ENCODE measurements at places on chromosomes 5 and 9.

DNA sequence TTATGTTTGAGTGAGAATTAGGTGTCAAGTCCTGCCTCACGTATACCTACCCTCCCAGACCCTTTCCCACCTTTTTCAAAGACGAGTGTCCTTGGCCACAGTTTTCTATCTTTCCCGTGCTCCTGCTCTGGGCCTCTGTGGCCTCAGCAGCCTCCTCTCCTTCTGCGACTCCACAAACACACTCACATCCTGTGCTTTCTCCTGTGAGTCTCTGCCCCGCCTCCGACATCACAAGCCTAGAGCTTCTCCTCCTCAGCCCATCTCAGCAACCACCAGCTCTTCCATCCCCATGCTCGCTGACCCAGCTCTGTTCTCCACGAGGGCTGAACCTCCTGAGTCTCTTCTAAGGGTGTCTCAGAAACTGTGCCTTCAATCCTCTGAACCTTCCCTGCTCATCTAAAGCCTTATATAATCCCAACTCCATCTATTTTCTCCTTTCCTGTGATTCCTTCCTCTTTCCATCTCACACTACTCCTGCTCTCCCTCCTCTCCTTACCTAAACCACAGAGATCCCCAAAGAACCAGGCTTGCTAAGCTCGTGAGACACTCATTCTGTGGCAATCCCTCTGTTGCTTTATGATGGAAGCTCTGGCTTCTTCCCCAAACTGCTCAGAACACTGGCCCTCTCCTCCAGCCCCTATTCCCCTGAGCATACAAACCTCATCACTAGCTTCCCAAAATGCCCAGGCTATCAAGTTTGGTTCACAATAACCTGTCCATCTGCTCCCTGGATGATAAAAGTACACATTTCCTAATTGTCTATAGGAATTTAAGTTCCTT, 55.2 kb downstream of the RASEF start:
- no peak for DNase-seq

DNA sequence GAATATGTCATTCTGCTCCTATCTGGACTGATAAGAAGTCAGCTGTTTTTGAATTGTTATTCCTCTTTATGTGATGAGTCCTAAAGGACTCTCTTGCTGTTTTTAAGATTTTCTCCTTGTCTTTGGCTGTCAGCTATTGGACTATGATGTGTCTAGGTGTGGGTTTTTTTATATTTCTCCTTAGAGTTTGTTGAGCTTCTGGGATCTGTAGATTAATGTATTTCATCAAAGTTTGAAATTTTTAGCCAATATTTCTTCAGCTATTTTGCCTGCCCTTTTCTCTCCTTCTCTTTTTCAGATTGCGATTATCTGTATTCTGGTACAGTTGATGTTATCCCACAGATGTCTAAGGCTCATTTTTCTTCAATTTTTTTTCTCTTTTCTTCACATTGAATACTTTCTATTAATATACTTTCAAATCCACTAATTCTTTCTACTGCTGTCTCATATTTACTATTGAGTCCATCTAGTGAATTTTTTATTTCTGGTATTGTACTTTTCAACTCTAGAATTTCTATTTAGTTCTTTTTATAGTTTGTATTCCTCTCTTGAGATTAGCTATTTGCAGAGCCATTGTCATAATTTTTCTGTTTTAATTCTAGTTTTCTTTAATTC, 31.1 kb downstream of the RPS23 start:
- DNase-seq, result no peak

DNA sequence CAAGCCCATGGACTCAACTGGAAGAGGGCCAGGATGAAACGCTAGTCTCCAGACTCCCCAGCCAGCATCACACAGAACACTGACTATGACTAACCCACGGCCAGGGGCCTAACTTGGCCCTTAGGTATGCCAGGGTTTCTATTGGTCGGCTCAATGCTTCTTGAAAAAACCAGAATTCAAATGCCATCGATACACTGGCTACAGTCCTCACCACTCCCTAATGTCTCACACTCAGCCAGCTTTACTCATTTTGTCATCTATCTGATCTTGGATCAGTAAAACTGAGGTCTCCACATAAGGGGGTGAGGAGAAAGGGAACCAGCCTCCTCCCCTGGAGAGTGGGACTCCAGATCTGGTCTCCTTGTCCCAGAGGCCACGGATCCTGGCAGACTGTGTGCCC, 59.5 kb upstream of the FUBP3 start:
- DNase-seq, result no peak

GRCh38 chr5:59917121-59917520, 23.6 kb upstream of the PDE4D start:
- no peak for DNase-seq

GRCh38 chr5:65906256-65906655, 20.1 kb upstream of the ERBIN start:
- no peak for DNase-seq

DNA sequence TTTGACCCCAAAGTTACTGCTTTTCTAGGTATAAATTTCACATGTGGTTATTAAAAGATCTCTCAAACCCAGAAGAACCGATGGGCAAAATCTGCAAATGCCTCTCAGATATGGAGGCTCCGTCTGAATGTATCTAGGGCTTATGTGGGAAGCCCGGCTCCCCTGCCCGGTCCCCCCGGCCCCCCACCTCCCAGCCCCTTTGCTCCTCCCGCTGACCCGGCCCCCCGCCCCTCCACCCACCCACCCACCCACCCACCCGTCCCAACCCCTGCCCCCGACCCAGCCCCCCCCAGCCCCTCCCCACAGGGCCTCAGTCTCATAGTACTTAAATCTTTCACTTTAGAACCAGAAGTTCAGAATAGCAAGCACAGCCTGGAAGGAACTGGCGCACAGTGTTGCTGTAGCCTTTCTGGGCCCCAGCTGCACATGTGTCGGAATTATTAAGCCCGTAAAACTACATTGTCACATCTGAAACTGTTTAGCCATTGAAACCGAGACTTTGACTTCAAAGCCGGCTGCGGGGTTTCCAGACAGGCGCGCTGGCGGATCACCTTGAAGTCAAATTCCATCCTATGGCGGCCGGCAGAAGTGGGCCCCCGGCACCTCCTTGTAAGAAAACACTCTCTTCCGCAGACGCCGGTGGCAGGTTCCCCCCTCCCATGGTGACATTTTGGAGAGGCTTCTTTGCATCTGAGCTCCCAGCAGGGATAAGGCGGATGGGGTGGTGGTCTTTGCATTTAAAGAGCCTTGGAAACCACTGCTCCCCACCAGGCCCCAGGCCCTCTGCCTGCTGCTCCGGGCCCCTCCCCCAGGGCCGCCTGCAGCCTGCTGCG, 12.8 kb downstream of the NKD2 start:
- DNase-seq, result no peak

- peak; percentile 73 for DNase-seq
Observed at GRCh38 chr5:57468481-57469163, 14.0 kb downstream of the ACTBL2 start.

- no peak for DNase-seq
Observed at GRCh38 chr9:7009065-7009464, 251.3 kb downstream of the KDM4C start.

DNA sequence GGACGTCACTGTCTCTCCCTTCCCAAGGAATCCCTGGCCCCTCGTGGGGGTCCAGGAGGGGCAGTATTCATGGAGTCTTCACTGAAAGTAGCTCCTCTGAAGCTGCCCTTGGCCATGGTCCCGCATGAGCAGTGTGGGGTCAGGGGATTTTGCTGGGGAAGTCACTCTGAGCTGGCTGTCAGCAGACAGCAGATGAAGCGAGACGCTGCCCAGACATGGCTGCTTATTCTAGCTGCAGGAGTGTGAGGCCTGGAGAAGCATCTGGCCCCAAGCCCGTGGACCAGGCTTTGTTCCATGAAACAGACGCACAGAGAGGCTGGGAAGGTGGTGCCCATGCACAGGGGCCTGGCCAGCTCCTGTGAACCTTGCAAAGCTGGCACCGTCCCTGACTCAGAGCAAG, 21.5 kb upstream of the ASS1 start:
- DNase-seq, result no peak

- DNase-seq, result no peak
Observed at GRCh38 chr9:84270847-84271530, 69.6 kb downstream of the SLC28A3 start.

GRCh38 chr5:150130493-150130922, 25.1 kb downstream of the PDGFRB start:
- DNase-seq, result no peak

DNA sequence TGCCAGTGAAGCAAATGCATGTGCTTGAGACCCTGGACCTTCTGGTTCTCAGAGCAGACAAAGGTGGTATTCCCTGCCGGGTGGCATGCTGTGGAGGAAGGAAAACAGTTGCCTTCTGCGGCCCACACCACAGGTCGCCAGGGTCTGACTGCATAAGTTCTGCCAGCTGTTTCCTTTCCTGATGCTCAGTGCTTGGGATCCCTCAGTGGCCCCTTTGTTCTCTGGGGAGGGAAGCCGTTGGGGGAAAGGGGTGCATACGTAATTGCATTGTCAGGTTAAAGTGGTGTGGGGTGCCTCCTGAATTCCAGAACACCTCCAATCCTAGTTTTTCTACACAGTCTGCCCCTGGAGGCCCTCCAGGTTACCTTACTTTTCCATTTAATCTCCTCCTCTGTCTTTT, 43.1 kb upstream of the SLC2A8 start:
- DNase-seq, result no peak

DNA sequence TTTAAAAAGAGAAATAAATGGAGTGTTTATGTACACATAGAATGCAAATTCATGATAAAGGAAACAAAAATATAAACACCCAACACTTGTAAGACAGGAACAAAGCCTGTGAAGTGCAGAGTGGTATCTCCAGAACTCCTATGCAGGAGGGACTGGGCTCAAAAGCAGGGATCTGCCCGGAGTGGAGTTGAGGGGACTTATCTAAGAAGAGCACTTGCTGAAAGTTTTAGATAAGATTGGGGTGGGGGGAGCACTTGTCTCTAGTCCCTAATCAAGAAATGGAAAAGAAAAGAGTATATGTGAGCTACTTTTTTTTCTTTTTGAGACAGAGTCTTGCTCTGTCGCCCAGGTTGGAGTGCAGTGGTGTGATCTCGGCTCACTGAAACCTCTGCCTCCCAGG, 840.4 kb downstream of the MAT2B start:
- DNase-seq, result no peak

- no peak for DNase-seq
Observed at GRCh38 chr9:124454791-124455443, 4.7 kb downstream of the ADGRD2 start.

DNA sequence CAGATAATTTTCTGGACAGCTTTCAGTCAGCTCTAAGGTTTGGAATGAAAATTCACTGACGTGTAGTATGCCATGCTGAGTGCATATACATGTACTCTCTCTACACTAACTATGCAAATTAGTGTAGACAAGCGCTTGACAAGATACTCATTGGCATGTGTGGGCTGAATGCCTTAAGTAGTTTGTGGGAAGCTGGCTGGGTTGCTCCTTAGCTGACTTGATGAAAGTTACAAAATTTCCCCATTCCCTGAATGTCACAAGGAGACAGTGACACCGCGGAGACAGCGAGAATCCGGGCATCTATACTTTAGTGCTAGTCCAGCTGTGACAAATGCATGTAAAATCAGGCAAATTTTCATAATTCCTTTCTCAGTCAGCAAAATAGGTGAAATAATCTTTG, 51.6 kb upstream of the C5orf46 start:
- DNase-seq, result no peak

- DNase-seq, result no peak
Observed at GRCh38 chr9:642014-642413, 199.5 kb upstream of the DMRT1 start.

DNA sequence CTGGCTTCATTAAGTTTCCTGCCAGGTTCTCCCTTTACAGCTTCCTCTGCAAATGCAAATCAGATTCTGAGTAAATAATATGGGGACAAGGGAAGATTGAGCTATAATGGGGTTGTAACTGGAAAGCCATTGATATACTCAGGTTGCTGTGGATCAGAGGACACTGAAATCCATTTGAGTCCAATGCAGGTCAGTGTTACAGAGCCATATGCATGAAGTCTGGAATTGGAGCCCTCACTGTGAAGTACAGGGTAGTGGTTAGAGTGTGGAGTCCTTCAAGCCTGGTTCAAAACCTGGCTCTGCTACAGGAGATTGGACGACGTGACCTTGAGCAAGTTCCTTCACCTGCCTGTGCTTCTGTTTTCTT, 48.7 kb downstream of the TIMD4 start:
- no peak for DNase-seq

DNA sequence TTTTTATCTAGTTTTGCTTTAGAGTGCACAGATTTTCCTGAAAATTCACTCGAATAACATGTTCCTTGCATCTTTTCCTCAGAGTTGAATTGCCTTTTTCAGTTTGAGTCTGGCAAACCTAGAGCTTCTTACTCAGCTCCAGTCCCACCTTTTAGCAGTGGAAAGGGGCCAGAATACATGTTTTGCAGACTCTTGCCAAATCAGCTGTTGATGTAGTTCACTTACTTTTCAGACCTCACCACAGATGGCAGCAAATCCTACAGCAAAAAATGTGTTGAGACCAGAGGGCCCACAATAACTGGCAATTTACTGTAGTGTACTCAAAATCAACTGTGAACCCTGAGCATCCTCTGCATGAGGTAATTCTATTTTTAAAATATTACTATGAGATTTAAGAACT, 545.2 kb upstream of the ACO1 start:
- DNase-seq, result peak; percentile 47

GRCh38 chr9:30519756-30520155, 1864.7 kb upstream of the ACO1 start:
- peak; percentile 4 for DNase-seq

DNA sequence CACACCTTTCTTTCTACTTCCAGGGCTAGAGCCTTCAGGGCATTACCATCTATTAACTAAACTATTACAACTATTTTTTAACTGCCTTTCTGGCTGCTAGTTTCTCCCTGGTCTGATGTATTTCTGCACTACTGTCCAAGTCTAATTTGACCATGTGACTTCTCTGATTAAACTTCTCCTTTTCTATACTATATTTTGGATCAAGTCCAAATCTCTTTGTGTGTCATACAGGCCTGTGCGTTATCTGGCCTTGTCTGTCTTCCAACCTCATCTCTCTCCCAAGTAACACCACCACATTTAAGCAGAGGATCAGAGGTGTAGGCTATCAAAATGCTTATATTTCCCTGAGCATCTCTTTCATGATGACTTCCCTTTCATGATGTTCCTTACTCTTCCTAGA, 47.2 kb upstream of the OR13F1 start:
- no peak for DNase-seq

DNA sequence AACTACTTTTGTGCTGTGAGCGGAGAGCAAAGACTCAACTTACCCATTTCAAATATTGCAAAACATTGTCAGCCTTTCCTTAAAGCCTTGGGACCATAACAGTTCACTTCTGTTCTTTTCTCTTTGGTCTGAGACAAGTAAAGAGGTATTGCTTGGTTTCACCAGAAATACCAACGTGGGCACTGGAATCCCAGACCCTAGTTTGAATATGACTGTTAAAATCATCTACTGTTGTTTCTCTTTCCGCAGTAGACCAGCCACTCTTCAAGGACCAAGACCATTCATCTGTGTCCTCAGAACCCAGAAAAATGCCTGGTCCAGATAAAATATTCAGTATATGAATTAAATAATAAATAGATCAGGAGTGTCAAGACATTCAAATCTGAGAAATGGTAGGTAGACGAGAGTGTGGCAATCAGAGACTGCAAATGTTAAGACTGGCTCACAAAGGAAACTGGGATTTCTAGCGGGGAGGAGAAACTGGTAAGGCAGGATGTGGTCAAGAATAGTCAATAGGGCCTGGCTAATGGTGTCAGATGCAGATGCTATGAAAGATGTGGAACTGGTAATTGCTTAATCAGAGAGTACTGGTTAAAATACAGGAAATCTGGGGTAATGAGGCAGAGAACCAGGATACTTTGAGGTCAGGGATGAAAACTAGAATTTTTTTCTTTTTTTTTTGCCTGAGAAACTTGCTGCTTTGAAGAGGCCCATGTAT, 82.1 kb upstream of the IL33 start:
- no peak for DNase-seq

Measured in MCF 10A (cell line).